Activated CD4-positive, alpha-beta T cell treated with anti-CD3 and anti-CD28 coated beads for 36 hours (primary cell): ENCODE measurements at places on chromosomes 2 and 18.

GRCh38 chr18:48371854-48372602 lies 37.2 kb downstream of the ZBTB7C start:
- DNase-seq, result no peak

GRCh38 chr2:26561918-26562810 lies 79.0 kb downstream of the CIB4 start:
- peak; percentile 60 for DNase-seq

DNA sequence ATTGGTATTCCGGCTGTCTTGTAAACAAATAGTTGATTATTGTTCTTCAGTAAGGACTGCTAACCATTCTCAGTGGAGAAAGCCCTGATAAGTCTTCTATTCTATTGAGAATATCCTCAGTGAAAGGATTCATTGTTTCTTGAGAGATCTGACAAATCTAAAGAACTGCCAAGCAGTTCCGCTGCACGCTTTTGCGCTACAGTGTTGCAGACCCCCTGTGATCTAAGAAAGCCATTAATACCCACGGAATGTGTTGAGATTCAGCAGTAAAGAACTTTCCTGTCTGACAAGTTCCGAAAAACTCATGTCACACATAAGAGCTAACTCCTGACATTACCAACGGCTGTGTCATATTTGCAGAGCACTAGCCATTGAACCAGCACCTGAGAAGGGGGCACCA lies 63.8 kb downstream of the ZNF236 start:
- DNase-seq, result no peak

- DNase-seq, result no peak
Measured at GRCh38 chr2:31202833-31203232, 14.5 kb downstream of the CAPN14 start.

DNA sequence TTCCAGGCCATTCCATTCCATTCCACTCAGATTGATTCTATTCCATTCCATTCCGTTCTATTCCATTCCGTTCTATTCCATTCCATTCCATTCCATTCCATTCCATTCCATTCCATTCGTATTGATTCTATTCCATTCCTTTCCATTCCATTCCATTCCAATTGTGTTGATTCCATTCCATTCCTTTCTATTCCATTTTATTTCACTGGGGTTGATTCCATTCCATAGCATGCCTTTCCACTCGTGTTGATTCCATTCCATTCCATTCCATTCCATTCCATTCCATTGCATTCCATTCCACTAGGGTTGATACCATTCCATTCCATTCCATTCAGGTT lies 1142.3 kb downstream of the RPIA start:
- DNase-seq, result no peak

GRCh38 chr2:201139836-201140604 lies 24.1 kb downstream of the CFLAR start:
- DNase-seq, result no peak

DNA sequence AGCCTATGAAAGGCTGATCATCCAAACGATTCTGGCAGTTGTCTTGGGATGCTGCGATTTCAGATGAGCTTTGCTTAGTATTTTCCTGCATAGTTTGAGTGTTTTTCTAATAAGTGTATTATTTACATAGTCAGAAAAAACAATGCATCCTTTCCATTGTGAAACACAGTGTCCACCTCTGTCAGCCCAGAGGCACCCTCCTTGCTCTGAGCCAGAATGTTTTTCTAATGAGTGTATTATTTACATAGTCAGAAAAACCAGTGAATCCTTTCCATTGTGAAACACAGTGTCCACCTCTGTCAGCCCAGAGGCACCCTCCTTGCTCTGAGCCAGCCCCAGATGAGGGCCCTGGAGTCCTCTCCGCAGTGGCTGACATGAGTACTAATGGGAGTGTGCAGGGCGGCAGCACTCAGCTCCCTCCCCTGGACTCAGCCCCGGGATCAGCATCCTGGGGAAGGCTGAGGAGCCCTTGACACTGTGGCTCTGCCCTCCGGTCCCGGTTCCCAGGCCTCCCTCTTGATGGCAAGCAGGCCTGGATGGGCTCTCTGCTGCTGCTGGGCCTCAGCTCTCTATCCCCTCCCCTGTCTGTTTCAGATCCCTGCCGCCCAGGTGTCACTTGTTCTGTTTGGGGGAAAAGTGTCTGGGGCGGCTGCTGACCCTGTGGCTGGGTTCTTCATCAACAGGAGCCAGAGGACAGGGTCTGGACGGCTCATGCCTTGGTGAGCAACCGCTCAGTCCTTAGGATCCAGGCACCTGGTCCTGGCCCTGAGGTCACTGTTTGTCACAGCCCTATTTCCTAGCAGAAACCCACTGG lies 5.9 kb downstream of the MFSD2B start:
- DNase-seq, result no peak

DNA sequence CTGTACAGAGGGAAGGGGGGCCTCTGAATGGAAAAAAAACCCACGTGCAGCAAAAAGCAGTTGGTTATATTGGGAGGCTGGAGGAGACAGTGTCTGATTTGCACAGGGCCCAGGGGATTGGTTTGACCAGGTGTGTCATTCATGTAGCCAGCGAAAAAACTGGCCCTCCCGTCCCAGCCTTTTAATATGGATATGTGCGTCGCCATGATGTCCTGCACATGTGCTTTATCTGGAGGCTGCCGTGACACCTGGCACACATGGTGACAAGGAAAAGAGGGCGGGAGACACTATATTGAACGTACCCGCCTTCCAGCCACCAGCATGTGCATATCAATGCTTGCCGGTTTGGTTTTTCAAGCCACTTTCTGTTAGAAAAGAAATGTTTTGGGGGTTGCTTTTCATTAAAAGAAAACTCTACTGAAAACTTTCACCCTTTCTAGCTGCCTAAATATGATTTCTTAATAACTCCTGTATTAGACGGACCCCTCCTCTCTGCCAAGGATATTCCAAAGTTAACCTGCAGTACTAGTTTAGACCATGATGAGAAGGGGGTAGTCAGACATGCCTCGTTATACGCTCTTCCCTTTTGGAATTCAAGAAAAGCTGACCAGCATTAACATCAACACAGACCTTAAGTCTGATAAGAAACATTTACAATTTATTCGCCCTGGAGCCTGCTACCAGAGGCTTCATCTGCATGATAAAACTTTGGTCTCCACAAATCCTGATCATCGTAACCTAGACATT lies 16.2 kb downstream of the SLC25A52 start:
- no peak for DNase-seq

DNA sequence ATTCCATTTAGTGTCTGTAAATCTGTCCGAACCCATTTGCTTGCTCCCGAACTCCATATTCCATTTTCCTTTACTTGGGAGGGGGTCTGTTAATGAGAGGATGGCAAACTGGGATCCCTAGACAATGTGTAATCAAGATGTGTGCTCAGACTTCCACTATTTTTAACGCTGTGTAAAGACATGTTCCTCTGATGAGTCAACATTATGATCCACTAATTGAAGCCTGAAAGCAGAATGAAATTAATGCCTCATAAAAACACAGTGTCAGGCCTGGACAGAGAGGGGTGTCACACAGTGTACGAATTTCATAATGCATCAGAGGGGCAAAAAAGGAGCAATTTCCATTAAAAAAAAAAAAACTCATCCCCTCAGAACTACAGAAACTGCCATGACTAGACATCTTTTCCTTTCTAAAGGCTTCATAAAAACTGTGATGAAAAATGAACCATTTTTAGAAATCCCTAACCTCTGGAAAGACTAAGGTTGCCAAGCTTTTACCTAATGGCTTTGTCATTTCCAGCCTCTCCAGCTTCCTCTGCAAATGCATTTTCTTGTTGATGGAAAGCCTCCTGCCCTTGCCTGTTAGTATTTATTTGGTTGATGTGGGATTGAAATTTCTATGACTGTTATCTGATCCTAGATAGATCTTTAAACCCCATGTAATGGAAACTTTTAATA lies 209.2 kb upstream of the DCC start:
- DNase-seq, result no peak

GRCh38 chr2:54429811-54430551 lies 26.1 kb upstream of the SPTBN1 start:
- DNase-seq, result no peak

DNA sequence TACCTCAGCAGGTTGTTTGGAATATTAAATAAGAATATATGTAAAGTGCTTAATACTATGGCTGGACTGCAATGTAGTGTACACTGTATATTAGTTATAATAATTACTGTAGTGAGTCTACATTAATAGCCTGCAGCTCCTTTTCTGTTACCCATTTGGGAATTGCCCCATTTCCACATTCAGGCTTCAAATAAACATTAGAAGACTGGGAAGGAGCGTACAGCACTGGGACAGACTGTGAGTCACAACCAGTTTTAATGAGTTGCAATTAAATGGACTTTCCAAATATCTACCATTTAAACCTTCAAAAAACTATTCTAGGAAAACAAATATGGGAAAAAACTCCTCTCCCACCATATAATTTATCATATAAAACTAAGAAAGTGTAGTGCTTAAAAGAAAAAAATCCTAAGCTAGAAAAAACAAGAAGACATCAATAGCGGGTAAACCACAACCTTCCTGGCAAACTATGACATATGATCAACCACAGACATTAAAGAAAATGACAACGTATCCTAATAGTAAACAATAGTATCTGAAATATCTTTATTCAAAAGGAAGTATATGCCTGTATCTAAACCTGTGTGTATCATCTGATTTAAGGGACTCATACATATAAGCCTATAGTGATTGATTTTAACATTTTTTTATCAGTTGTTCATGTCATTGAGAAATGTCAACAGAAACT lies 86.1 kb downstream of the TRIP12 start:
- DNase-seq, result no peak

GRCh38 chr2:233915128-233915527 lies 2.0 kb upstream of the TRPM8 start:
- DNase-seq, result no peak

GRCh38 chr2:12429779-12430406 lies 286.8 kb upstream of the TRIB2 start:
- DNase-seq, result no peak
